CD4-positive, alpha-beta T cell (primary cell): ENCODE measurements at places on chromosomes 5 and 9. TPM values are rescaled to one million over a fixed set of nuclear protein-coding genes. Genes with fewer than 3 reads are reported as not detected.

DNA sequence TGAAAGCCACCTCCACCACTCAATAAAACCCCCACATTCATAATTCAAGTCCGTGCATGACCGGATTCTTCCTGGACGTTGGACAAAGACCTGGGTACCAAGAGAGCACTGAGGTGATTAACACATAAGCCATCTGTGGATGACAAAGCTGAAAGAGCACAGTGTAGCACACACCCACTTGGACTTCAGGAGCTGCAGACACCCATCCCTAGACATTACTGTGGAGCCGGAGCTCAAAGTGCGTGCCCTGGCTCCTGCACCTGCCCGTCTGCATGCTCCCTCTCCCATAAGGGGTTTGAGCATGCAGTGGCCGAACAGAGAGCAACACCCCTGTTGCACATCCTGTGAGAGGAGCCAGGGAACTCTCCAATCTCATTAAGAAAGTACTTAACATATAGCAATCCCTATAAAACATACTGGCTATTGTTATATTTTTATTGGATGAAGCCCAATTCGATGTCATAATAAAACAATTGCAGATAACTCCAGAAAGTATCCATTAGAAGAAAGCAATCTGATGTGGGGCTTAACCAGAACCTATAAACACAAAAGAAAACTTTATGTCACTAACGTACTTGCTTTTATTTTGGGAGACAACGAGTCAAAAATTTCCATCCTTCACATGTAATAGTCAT lies 1174.2 kb upstream of the C9orf72 start:
- H3K36me3 ChIP-seq = no peaks in the 10 kb centered on the region
- H3K4me3 ChIP-seq = no peak overlapping the region
- no peaks in the 10 kb centered on the region for H3K4me1 ChIP-seq
- no peak for DNase-seq

- no peak for DNase-seq
- no peak overlapping the region for H3K27ac ChIP-seq
- no peaks in the 10 kb centered on the region for H3K27me3 ChIP-seq
- H3K4me3 ChIP-seq = no peak overlapping the region
Measured at GRCh38 chr5:41256400-41256799, 43.1 kb upstream of the C6 start.

- H3K27me3 ChIP-seq = no peaks in the 10 kb centered on the region
- DNase-seq = no peak
- peaks cover 63% of the 10 kb centered on the region for H3K4me1 ChIP-seq
- no peak within 1 kb of the TSS for H3K4me3 ChIP-seq
Measured at GRCh38 chr5:132073231-132074013, at the start of gene CSF2. Gene CSF2, plus strand, starts transcription at chr5:132073789. Its CDS starts 35 bp downstream, at chr5:132073824.

DNA sequence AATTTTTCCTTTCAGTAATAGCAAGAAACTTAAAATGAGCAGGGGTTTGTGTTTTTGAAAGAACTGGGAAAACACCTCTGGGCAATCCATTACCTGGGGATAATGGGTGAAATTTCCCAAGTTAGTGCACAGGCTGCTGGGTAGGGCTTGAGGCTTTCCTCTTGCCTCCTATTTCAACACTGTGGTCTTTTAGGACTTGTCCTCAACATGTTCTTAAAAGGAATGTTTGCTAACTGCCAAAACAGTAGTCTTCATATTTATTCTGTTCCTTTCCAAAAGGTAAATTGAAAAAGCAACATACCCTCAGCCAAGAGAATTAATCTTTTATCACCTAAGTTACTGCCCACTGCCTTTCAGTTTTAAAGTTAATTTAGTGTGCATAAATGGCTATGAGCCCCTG lies 158.3 kb upstream of the CCDC152 start:
- no peaks in the 10 kb centered on the region for H3K4me1 ChIP-seq
- no peaks in the 10 kb centered on the region for H3K36me3 ChIP-seq
- no peak overlapping the region for H3K4me3 ChIP-seq
- no peaks in the 10 kb centered on the region for H3K27me3 ChIP-seq
- DNase-seq = no peak
- H3K27ac ChIP-seq = no peak overlapping the region

- H3K27me3 ChIP-seq = peaks cover 7% of the 10 kb centered on the region
- DNase-seq = no peak
- no peak overlapping the region for H3K27ac ChIP-seq
- H3K4me1 ChIP-seq = no peaks in the 10 kb centered on the region
- H3K36me3 ChIP-seq = no peaks in the 10 kb centered on the region
- no peak overlapping the region for H3K4me3 ChIP-seq
Measured at GRCh38 chr5:88401686-88402085, 133.0 kb upstream of the TMEM161B start.

DNA sequence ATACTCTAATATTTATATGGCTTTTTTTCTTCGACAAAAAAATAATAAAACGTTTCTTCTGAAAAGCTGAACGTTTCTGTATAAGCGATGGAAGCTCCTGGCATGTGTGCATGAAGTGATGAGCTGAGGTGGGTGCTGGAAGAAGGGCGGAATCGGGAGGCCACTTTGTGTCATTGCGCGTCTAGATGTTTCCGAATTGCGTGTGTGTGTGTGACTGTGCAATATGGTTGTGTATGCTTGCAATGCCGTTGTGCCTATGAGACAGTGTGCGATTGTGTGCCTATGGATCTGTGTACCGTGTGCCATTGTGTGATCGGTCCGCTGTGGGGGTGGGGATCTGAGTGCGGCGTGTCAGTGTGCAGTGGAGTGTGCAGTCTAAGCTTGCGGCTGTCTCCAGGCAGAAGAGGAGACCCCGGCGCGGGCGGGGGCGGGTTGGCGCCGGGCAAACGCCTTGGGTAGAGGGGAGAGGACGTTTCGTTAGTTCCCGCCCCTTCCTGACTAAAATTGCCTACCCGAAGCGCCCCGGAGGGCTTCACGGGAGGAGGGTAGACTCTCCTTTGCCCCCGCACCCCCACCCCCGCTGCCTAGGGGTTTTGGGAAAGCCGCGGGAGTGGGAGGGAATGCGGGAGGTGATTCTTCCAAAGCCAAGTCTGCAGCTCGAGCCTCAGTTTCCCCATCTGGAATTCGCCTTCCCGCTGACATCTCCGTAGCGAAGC lies 24.2 kb downstream of the PCDHGC5 start:
- DNase-seq = peak; percentile 20
- peak overlapping the region; percentile 52 for H3K4me3 ChIP-seq
- peaks cover 26% of the 10 kb centered on the region for H3K4me1 ChIP-seq
- no peak overlapping the region for H3K27ac ChIP-seq

GRCh38 chr5:135642934-135643333 lies 64.1 kb upstream of the CXCL14 start:
- DNase-seq = no peak
- no peak overlapping the region for H3K27ac ChIP-seq
- no peak overlapping the region for H3K4me3 ChIP-seq
- H3K27me3 ChIP-seq = no peaks in the 10 kb centered on the region

DNA sequence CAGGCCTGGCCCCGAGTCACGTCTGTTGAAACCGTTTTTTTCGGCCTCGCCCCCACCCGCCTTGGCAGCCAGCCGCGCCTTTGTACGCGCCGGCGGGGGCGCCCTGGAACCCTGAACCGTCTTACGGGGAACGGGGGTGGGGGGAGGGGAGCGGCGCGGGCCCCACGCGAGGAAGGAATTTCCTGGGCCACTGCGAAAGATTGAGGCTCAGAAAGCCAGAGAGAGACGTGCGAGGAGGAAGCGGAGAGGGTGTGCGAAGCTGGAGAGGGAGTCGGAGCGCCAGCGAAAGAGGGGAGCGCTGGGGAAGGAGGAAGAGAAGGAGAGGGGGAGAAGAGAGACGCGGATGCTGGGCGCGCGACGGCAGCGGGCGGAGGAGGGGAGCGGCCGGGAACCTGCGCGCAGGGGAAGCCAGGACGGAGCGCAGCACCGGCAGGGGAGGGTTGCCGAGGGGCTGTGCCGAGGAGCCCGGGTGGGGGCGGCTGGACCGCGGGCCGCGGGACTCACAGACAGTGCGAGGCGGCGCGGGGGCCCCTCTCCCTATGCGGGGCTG lies 4.6 kb upstream of the PRDM12 start:
- H3K4me1 ChIP-seq = peaks cover 47% of the 10 kb centered on the region
- no peak for DNase-seq
- H3K4me3 ChIP-seq = no peak overlapping the region
- H3K27ac ChIP-seq = no peak overlapping the region

The LOX gene
- 0.11 TPM for total RNA-seq
